ENCODE measurements at places on chromosomes 13 and 19. TPM values are rescaled to one million over a fixed set of nuclear protein-coding genes. Genes with fewer than 3 reads are reported as not detected.

The IZUMO1 gene
- not detected for total RNA-seq

The KCTD12 gene
- total RNA-seq = 36.5 TPM

The CC2D1A gene
- total RNA-seq = 5.1 TPM

The COX7A1 gene
- 30.0 TPM for total RNA-seq

The NLRP11 gene
- total RNA-seq = under 0.01 TPM

The NECTIN2 gene
- total RNA-seq = 70.7 TPM

The IGFL2 gene
- total RNA-seq = not detected

The NLRP4 gene
- total RNA-seq = not detected

The OSCAR gene
- under 0.01 TPM for total RNA-seq

The MIER2 gene
- 20.6 TPM for total RNA-seq

The CYP2F1 gene
- not detected for total RNA-seq

The ZNF780A gene
- total RNA-seq = 17.3 TPM

The ZNF296 gene
- total RNA-seq = not detected

The SIGLEC12 gene
- not detected for total RNA-seq

The FKRP gene
- total RNA-seq = 9.8 TPM

The LILRB4 gene
- not detected for total RNA-seq

The ATP7B gene
- total RNA-seq = 3.3 TPM

The ZNF91 gene
- total RNA-seq = 15.7 TPM

The ATP4B gene
- total RNA-seq = not detected

The TUBA3C gene
- total RNA-seq = not detected

The SLC10A2 gene
- total RNA-seq = not detected

The ZNF491 gene
- 5.8 TPM for total RNA-seq

The ZNF724 gene
- 3.3 TPM for total RNA-seq

The ZNF439 gene
- total RNA-seq = 9.4 TPM

The SPRY2 gene
- total RNA-seq = 13.0 TPM

The INAFM1 gene
- 3.6 TPM for total RNA-seq

The SLC25A41 gene
- total RNA-seq = 0.26 TPM

The MTUS2 gene
- not detected for total RNA-seq

The FGF14 gene
- 7.8 TPM for total RNA-seq

The CCDC8 gene
- total RNA-seq = 17.2 TPM

The ZIC5 gene
- not detected for total RNA-seq

The ACP4 gene
- total RNA-seq = not detected

The PNMA8B gene
- total RNA-seq = 1.7 TPM

The CEACAM16 gene
- not detected for total RNA-seq

The LRRC4B gene
- total RNA-seq = 0.17 TPM

The C5AR2 gene
- under 0.01 TPM for total RNA-seq

The MBD3L3 gene
- total RNA-seq = not detected

All from fibroblast of lung (primary cell).